Brain (organoid and tissue), 16 donors: ENCODE measurements at places on chromosomes 13 and 19. TPM values are rescaled to one million over a fixed set of nuclear protein-coding genes. Genes with fewer than 3 reads are reported as not detected.

IL17D gene
- polyA plus RNA-seq, result 17.0 TPM

PRSS57 gene
- polyA plus RNA-seq, result not detected

TEX26 gene
- 0.34 TPM for polyA plus RNA-seq

ATXN8OS gene
- not detected for polyA plus RNA-seq

COG3 gene
- 5.9 TPM for polyA plus RNA-seq

CRTC1 gene
- polyA plus RNA-seq, result 29.6 TPM

GNG7 gene
- 32.9 TPM for polyA plus RNA-seq

IFNL1 gene
- not detected for polyA plus RNA-seq

ZNF560 gene
- polyA plus RNA-seq, result not detected

ZNF845 gene
- polyA plus RNA-seq, result 0.73 TPM

SHISA2 gene
- polyA plus RNA-seq, result 5.2 TPM

ZNF793 gene
- 3.3 TPM for polyA plus RNA-seq

RAB20 gene
- 3.1 TPM for polyA plus RNA-seq

RCBTB1 gene
- polyA plus RNA-seq, result 12.7 TPM

URAD gene
- polyA plus RNA-seq, result not detected

CEBPA gene
- polyA plus RNA-seq, result 5.0 TPM

DPF1 gene
- polyA plus RNA-seq, result 18.3 TPM

BST2 gene
- polyA plus RNA-seq, result 39.4 TPM

CNMD gene
- polyA plus RNA-seq, result 0.63 TPM

PSG7 gene
- not detected for polyA plus RNA-seq

ICAM1 gene
- polyA plus RNA-seq, result 3.1 TPM

KCNC3 gene
- polyA plus RNA-seq, result 12.3 TPM

TEKTIP1 gene
- 1.9 TPM for polyA plus RNA-seq

B3GNT3 gene
- not detected for polyA plus RNA-seq

ZNF628 gene
- 6.5 TPM for polyA plus RNA-seq
